ENCODE measurements at places on chromosomes 11 and 22. TPM values are rescaled to one million over a fixed set of nuclear protein-coding genes. Genes with fewer than 3 reads are reported as not detected.

DNA sequence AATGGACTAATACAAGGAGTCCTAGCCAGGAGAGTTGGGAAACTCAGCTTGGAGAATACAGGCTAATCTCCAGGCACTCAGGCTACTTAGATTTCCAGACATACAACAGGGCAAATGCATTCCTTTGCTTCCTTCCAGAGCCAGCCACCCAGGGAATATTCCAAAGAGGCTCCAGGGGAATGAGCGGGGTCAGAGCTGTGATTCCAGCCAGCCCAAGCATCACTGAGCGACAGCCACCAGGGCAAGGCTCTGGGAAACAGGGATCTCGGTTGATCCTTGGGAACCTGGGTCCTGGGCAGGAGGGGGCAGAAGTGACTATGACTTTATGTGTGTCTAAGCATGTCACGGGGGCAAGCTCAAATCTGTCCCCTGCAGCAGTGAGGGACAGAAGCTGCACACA lies 112.3 kb upstream of the LMO1 start:
- DNase-seq, result no peak

The CDC42BPG gene
- total RNA-seq, result 6.9 TPM

The MAP6 gene
- not detected for total RNA-seq

The DMC1 gene
- total RNA-seq, result 0.95 TPM

The FOLH1 gene
- total RNA-seq, result not detected
